ENCODE measurements at places on chromosomes 6 and 20.

DNA sequence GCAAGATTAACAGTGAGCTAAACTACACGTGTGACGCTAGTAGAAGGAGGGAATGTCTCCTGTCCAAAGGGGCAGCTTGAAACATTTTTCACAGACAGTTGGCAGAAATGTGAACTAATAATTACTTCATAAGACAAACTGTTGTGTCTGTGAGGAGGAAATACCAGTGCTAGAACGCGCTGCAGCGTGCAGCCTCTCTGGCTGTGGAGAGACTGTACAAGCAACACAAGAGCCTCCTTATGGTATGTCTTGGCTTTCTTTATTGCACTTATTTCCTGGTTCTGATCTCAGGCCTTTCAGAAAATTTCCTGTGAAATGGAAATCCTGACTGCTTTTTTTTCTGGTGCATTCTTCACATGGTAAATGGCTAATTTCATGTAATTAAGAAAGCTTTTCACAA lies 25.3 kb upstream of the TIAM2 start:
- no peaks in the 10 kb centered on the region for H3K4me1 ChIP-seq
- H3K36me3 ChIP-seq: no peaks in the 10 kb centered on the region
- H3K4me3 ChIP-seq: no peak overlapping the region
- H3K27me3 ChIP-seq: no peaks in the 10 kb centered on the region
- no peak for DNase-seq

DNA sequence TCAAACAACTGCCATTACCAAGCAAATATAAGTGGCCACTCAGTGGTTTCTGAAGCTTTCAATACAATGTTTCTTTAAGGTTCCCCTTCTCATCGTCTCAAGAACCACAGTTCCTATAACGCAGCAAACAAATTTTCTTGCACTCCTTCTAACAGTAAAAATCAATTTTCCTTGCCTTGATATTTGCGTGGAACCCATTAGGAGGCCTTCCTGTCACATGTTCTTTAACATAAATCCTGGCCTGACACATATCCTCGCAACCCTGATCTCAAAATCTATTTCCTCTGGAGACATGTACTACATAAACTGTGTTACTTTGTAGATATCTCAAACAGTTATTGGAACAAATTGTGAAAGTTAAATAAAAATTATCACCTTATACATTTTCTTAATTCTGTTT lies 65.9 kb upstream of the MANEA start:
- no peak overlapping the region for H3K4me3 ChIP-seq
- no peak for DNase-seq
- H3K27me3 ChIP-seq: no peaks in the 10 kb centered on the region
- no peaks in the 10 kb centered on the region for H3K4me1 ChIP-seq

GRCh38 chr6:107674995-107675738 lies 148.9 kb downstream of the SCML4 start:
- no peak overlapping the region for H3K4me3 ChIP-seq
- peak; percentile 92 for DNase-seq
- H3K27me3 ChIP-seq: no peaks in the 10 kb centered on the region
- H3K36me3 ChIP-seq: no peaks in the 10 kb centered on the region
- no peaks in the 10 kb centered on the region for H3K4me1 ChIP-seq
- no peak overlapping the region for H3K27ac ChIP-seq

DNA sequence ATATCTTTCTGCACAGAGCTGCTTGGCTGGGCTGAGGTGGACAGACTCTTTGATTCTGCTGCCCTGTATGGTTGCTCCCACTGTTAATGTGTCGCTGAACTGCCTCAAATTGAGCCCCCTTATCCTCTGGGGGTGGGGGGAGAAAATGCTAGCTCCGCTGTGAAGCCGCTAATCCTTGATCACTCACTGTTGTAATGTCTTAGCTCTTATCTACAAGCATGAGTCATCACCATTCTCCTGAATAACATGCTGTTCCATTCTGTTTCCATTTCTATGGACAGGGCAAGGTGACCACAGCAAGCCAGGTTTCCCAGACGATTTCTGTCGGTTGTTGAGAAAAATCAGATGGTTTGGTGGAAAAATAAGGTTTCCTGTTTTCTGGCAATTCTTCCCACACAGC lies 218.4 kb upstream of the GGTLC1 start:
- no peaks in the 10 kb centered on the region for H3K27me3 ChIP-seq
- no peaks in the 10 kb centered on the region for H3K36me3 ChIP-seq
- no peak overlapping the region for H3K4me3 ChIP-seq
- H3K4me1 ChIP-seq: peaks cover 3% of the 10 kb centered on the region

DNA sequence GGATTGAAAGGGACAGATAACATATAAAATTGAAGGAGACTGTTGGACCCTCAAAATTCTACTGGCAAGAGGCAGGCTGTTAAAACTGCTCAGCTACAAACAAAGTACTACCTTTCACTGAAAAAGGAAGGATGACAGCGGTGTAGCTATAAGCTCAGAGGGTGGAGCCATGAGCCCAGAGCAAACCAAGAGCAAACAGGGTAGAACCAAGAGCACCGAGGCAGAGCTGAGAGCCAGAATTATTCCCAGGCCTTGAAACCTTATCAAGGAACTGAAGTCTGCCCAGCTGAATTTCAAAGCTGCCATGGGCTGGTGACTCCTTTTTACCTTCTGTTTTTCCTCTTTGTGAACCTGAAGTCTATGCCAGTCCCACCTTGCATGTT lies 74.7 kb upstream of the SLC4A11 start:
- no peak overlapping the region for H3K27ac ChIP-seq
- peaks cover 2% of the 10 kb centered on the region for H3K36me3 ChIP-seq
- no peak for DNase-seq
- no peaks in the 10 kb centered on the region for H3K27me3 ChIP-seq
- no peaks in the 10 kb centered on the region for H3K4me1 ChIP-seq

DNA sequence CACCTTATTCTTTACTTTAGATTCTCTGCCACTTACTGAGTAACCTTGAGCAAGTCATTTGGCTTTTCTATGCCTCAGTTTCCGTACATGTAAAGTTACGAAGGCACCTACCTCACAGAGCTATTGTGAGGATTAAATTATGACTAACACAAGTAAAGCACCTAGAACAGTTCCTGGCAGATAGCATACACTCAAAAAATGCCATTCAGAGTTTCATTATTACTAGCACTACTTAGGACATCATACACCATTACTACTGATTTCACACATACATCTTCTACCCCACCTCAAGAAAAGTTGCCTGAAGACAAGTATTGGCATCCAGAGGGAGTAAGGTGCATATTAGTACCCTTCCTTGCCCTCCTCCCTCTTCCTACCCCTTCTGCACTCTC lies 107.8 kb downstream of the OGFRL1 start:
- no peaks in the 10 kb centered on the region for H3K4me1 ChIP-seq
- no peaks in the 10 kb centered on the region for H3K36me3 ChIP-seq
- no peak overlapping the region for H3K4me3 ChIP-seq
- no peak for DNase-seq
- no peak overlapping the region for H3K27ac ChIP-seq

GRCh38 chr6:158631678-158632537 lies 12.6 kb downstream of the DYNLT1 start:
- DNase-seq: no peak
- H3K4me1 ChIP-seq: no peaks in the 10 kb centered on the region
- H3K27me3 ChIP-seq: no peaks in the 10 kb centered on the region

GRCh38 chr6:89458704-89459103 lies 25.8 kb downstream of the ANKRD6 start:
- H3K4me1 ChIP-seq: no peaks in the 10 kb centered on the region
- DNase-seq: no peak
- H3K27ac ChIP-seq: no peak overlapping the region
- H3K4me3 ChIP-seq: no peak overlapping the region
- H3K36me3 ChIP-seq: no peaks in the 10 kb centered on the region

DNA sequence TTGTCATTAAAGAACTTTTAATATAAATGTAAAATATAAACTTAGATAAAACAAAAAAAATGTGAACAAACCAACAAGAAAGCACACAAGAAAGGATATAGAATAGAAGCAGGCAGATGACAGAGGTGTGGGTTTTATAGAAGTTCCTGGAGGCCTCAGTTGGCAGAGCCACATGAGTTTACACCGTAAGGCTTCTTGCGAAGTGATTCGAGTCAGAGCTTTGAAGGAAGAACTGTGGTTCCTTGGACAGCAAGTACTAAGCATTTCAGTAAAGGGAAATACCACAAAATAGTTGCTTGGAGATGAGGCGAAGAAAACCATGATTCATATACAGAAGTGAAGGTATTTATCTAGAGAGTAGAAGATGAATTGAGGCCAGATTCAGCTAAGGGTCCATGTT lies 207.9 kb upstream of the EYA4 start:
- no peak overlapping the region for H3K4me3 ChIP-seq
- H3K4me1 ChIP-seq: no peaks in the 10 kb centered on the region
- no peaks in the 10 kb centered on the region for H3K27me3 ChIP-seq
- no peaks in the 10 kb centered on the region for H3K36me3 ChIP-seq
- DNase-seq: no peak

- peaks cover 8% of the 10 kb centered on the region for H3K4me1 ChIP-seq
- peak; percentile 83 for DNase-seq
- no peaks in the 10 kb centered on the region for H3K36me3 ChIP-seq
- no peak overlapping the region for H3K27ac ChIP-seq
- no peak overlapping the region for H3K4me3 ChIP-seq
Observed at GRCh38 chr20:56343861-56344381, 14.9 kb upstream of the FAM210B start.

DNA sequence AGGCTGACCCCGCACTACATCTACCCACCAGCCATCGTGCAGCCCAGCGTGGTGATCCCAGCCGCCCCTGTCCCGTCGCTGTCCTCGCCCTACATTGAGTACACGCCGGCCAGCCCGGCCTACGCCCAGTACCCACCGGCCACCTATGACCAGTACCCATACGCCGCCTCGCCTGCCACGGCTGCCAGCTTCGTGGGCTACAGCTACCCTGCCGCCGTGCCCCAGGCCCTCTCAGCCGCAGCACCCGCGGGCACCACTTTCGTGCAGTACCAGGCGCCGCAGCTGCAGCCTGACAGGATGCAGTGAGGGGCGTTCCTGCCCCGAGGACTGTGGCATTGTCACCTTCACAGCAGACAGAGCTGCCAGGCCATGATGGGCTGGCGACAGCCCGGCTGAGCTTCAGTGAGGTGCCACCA lies 16.4 kb downstream of the RBM38 start:
- H3K27ac ChIP-seq: no peak overlapping the region
- H3K4me1 ChIP-seq: no peaks in the 10 kb centered on the region
- H3K4me3 ChIP-seq: no peak overlapping the region
- peaks cover 5% of the 10 kb centered on the region for H3K36me3 ChIP-seq

DNA sequence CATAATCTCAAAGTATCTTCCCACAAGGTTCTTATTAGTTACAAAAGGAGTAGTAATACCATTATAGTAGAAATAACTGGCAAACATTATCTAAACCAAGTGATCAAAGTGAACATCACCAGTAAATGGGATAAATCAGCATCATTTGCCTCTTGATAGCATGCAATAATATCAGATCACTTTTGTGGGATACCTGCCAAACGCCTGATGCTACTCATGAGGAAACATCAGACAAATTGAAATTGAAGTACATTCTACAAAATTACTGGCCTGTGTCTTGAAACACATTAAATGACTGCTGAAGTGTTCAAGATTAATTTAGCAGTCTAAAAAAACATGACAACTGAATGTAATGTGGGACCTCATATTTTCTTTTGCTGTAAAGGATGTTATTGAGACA lies 208.1 kb downstream of the TINAG start:
- no peaks in the 10 kb centered on the region for H3K36me3 ChIP-seq
- no peak overlapping the region for H3K4me3 ChIP-seq
- no peaks in the 10 kb centered on the region for H3K4me1 ChIP-seq
- DNase-seq: no peak

- no peaks in the 10 kb centered on the region for H3K36me3 ChIP-seq
- no peak for DNase-seq
- no peaks in the 10 kb centered on the region for H3K27me3 ChIP-seq
Observed at GRCh38 chr20:3116341-3116740, 31.8 kb upstream of the AVP start.

- no peaks in the 10 kb centered on the region for H3K4me1 ChIP-seq
- no peak overlapping the region for H3K4me3 ChIP-seq
- H3K27me3 ChIP-seq: no peaks in the 10 kb centered on the region
- H3K36me3 ChIP-seq: no peaks in the 10 kb centered on the region
Observed at GRCh38 chr6:44956396-44956795, 371.7 kb upstream of the RUNX2 start.

- no peaks in the 10 kb centered on the region for H3K4me1 ChIP-seq
- no peaks in the 10 kb centered on the region for H3K36me3 ChIP-seq
- no peak overlapping the region for H3K27ac ChIP-seq
- no peaks in the 10 kb centered on the region for H3K27me3 ChIP-seq
- no peak for DNase-seq
Observed at GRCh38 chr6:141641406-141641805, 491.3 kb upstream of the GJE1 start.

DNA sequence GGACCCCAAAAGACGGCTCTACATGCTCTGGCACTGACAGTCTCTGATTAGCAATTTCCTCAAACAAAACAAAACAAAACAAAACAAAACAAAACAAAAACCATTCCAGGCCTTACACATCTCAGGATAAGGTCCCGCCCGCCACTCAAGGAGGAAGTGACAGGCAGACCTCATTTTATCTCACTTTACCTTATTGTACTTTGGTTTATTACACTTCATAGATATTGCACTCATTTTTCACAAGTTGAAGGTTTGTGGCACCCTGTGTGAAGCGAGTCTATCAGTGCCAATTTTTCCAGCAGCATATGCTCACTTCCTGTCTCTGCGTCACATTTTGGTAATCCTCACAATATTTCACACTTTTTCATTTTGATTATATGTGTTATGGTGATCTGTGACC lies 15.2 kb downstream of the ZBP1 start:
- H3K36me3 ChIP-seq: no peaks in the 10 kb centered on the region
- H3K27ac ChIP-seq: no peak overlapping the region
- no peaks in the 10 kb centered on the region for H3K4me1 ChIP-seq
- no peaks in the 10 kb centered on the region for H3K27me3 ChIP-seq

GRCh38 chr20:6590891-6591637 lies 176.4 kb upstream of the BMP2 start:
- H3K4me3 ChIP-seq: no peak overlapping the region
- no peaks in the 10 kb centered on the region for H3K4me1 ChIP-seq
- no peak for DNase-seq
- H3K27ac ChIP-seq: no peak overlapping the region
- no peaks in the 10 kb centered on the region for H3K36me3 ChIP-seq
- no peaks in the 10 kb centered on the region for H3K27me3 ChIP-seq

- H3K27me3 ChIP-seq: no peaks in the 10 kb centered on the region
- H3K4me3 ChIP-seq: no peak overlapping the region
- no peak overlapping the region for H3K27ac ChIP-seq
- no peaks in the 10 kb centered on the region for H3K4me1 ChIP-seq
- no peaks in the 10 kb centered on the region for H3K36me3 ChIP-seq
- DNase-seq: peak; percentile 40
Observed at GRCh38 chr6:116444092-116444491, 17.1 kb upstream of the CALHM6 start.

DNA sequence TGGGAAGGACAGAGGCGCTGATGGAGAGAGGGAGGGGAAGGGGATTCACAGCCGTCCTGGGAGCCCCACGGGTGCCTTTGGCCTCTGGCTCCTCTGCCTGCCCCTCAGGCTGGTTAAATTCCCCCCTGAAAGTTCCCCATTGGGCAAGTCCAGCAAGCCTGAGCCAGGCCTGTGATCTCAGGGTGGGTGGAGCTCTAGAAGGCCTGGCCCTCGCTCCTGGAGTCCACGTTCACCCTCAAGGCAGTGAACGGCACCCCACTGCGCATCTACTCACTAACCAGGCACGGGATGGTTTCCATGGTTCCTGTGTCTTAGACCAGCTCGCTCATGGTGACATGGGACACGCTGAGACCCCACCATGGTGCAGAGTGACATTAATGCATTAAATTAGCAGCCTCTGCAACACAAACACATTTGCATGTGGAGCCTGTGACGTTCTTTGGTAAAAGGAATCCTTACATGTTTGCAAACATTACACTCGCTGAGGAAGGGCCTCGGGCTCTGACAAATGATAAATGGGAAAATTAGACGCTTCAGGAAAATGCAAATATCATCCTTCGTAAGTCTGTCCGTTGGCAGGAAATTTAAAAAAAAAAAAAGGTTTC lies 452.7 kb downstream of the PREX1 start:
- H3K4me1 ChIP-seq: no peaks in the 10 kb centered on the region
- no peaks in the 10 kb centered on the region for H3K27me3 ChIP-seq
- no peaks in the 10 kb centered on the region for H3K36me3 ChIP-seq

Data from mesendoderm (in vitro differentiated cells).